CD4-positive, alpha-beta T cell treated with Interleukin-6 for 4 hours (primary cell): ENCODE measurements at places on chromosomes 7 and 10.
A peak's percentile ranks its signal among the peaks of the same experiment; 100 is the strongest.

- peak; percentile 2 for DNase-seq
Measured at GRCh38 chr10:60314069-60314940, 75.4 kb downstream of the ANK3 start.

- no peak for DNase-seq
Measured at GRCh38 chr10:15877836-15878576, 17.7 kb upstream of the MINDY3 start.

GRCh38 chr10:100981178-100981772, 6.0 kb downstream of the MRPL43 start:
- DNase-seq: no peak

DNA sequence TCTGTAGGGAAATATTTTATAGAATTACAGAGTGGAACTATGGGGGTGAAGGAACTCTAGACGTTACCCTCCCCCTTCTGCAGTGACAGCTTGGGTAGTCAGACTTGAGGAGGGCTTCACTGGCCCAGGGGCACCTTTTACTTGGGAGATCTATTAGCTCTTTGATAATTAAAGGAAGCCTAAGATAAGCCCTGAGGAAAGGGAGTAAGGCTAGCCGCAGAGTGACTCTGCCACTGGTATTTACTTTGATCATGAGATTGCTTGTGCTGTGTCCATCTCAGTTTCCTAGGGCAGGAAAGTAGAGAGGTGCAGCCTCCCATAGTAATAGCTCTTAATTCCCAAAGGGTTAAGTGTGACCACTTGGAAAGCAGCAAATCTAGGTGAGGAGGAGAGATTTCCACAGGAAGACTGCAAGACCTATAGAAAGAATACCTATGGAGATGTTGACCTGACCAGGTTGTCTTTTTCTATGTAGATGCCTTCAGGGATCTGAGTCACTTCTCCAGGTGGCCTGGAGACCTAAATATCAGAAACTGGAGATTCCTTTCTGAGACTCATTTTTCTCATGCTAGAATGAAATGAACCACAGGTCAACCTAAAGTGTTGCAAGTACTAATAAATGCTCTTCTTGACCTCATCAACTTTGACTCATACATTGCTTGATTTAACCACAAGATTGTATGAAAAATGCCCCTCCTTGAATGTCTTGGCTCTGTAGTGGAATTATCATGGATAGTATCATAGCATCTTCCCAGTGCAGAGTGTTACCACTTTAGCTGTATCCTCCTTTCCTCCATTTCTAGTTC, 447.3 kb upstream of the GHITM start:
- DNase-seq: no peak

GRCh38 chr7:108120196-108120595, 10.0 kb downstream of the LAMB4 start:
- DNase-seq: no peak

DNA sequence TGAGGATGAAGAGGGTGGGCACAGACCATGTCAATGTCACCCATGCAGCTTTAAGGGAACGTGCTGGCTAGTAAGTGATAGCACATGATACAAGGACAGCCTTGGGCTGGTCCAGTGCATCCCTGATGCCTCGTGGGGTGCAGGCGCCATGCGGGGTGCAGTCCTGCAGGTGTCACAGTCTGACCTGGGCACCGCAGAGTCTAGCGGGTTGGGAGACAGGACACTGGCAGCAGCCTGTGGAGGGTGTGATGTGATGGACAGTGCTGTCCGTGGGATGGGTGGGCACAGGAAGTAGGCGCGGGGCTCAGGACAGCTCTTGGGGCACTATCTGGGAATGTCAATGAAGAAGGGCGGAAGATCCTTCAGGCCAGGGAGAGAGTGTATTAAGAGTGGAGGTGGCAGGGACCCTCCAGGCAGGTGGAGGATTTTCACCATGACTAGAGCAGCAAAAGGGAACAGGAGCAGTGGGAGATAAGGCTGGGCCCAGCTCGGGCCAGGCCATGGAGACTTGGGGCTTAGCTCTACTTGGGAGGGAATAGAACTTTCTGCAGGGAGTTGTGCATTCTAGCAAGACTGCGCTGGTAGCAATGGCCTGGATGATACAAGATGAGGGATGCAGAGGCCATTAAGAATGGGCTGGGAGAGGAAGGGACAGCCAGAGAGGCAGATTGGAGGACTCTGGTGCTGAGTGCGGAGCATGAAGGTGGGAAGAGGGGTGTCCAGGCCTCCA, 122.5 kb downstream of the PTPN20 start:
- no peak for DNase-seq

DNA sequence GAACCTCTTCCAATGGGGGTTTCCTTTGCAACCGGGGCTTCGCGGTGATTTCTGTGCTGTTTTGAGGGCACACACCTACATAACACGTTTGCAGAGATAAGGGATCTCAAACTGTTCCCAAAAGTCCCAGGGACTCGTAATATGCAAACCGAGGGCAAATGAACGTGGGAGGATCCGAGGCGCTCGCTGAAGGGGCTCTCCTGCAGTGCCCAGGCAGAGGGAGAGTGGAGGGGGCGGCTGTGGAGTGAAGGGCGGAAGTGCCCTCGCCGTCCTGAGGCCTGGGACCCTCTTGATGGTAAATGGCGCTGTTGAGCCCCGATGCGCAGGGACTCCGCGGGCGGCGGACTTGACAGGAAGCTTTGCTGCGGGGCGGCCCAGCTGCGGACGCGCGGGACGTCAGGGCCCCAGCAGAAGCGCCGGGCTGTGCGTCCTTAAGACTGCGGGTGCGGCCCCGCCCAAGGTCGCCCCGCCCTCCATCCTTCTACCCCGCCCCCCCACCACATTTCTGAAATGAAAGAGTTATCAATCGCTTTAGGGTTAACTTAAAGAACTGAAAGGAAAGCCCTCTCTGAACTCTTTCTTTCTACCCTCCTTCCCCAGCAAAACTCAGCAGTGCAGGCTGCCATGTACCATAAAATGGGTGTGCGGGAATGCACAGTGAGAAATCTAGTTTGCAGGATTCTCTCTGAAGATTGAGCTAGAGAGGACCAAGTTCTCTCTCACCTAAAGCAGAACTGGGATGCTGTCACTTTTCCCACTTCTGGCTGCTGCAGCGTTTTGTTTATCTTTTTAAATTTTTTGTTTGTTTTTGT, 151.8 kb upstream of the YAE1 start:
- DNase-seq: peak; percentile 48

GRCh38 chr7:114842551-114843065, 79.3 kb upstream of the MDFIC start:
- no peak for DNase-seq

- DNase-seq: no peak
Measured at GRCh38 chr10:105974803-105975456, 1189.6 kb downstream of the SORCS1 start.

DNA sequence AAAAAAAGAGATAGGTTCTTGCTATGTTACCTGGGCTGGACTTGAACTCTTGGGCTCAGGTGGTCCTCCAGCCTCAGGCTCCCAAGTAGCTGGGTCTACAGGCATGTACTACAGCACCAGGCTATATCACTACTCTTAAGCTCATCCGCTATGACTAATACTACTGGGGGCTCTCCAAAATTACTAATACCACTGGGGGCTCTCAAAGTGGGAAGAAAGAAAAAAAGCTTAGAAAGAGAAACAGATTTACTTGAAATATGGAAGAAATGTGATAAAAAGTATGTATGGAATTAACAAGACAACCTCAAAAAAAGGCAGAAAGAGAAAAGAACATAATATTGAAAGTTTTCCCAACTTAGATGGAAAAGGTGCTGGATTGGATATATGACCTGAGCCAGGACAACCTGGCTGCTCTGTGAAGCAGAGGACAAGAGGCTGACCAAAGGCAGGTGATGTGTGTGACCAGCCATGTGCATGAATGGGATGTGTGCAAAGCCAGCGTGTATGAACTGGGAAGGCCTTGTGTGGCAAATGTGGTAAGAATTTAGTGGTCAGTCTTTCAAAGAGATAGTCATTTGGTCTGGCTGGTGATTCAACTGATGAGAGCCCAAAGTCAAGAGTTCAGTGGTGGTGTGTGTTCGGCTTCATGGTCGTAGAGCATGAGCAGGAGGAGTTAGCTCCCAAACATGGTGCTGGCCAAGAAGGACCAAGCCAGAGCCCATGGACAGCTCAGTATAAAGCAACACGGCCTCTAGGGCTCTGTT, 232.4 kb upstream of the KLF14 start:
- DNase-seq: no peak

GRCh38 chr10:43946445-43946844, 297.8 kb upstream of the ZNF32 start:
- no peak for DNase-seq

GRCh38 chr7:16071246-16071857, 350.0 kb downstream of the CRPPA start:
- peak; percentile 2 for DNase-seq

- DNase-seq: no peak
Measured at GRCh38 chr7:32119790-32120196, 49.6 kb upstream of the PDE1C start.

- peak; percentile 89 for DNase-seq
Measured at GRCh38 chr7:2530071-2530987, 10.8 kb downstream of the LFNG start.

- DNase-seq: no peak
Measured at GRCh38 chr7:133044722-133045473, 37.0 kb downstream of the CHCHD3 start.

DNA sequence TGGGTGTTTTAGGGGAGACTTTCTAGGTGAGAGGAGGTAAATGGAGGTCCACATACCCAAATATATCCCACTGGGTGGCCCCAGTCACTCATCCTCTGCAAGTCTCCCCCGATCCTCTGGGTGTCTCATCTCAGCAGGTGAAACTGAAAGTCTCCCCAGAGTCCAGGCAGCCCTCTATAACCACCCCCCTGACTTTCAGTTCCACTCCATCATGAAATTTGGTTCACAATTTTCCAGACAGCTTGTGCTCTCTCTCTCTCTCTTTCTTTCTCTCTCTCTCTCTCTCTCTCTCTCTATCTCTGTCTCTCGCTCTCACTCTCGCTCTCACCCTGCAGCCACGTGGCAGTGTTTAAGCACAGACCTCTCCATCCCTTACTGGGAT, 56.7 kb upstream of the ELN start:
- no peak for DNase-seq

- DNase-seq: no peak
Measured at GRCh38 chr7:22190736-22191135, 166.2 kb downstream of the RAPGEF5 start.

GRCh38 chr7:100609958-100610357, 2.4 kb upstream of the MOSPD3 start:
- no peak for DNase-seq

- no peak for DNase-seq
Measured at GRCh38 chr10:61298194-61298593, 155.0 kb downstream of the TMEM26 start.

- no peak for DNase-seq
Measured at GRCh38 chr7:151415375-151416105, 5.7 kb upstream of the WDR86 start.

DNA sequence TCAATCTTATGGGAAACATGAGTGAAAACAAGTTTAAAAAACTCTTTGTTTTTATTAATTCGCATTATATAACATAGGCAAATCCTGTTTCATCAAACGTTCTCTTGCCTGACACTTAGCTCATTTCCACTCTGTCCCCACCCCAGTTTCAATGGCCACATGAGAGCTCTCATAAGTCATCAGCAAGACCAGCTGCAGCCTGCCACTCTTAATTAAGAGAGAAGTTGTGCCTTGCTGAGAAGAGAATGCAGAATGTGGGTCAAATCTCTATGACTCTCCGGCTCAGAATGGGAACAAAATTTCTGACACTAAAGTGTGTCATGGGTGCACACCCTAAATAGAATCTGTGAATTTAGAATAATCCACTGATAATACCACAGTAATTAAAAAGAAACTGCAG, 39.6 kb downstream of the ASAH2 start:
- DNase-seq: no peak

GRCh38 chr7:142772051-142772450, 1.3 kb downstream of the PRSS2 start:
- no peak for DNase-seq

DNA sequence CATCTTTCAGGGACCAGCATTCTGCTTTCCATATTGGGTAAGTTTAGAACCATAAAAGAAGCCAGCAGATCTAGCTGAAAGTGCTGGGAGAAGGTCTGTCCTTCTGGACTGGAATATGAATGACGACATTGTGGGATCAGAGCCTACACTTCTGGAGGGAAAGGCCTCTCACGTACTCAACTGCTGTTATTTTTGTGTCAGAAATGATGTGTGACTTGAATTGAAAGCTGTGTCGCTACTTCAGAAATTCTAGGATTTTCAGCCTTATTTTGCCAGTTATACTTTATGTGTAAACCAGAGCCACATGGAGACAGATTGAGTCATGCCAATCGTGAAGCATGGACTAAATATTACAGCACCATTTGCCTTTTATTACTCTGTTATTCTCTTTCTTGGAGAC, 231.0 kb downstream of the KIAA1217 start:
- no peak for DNase-seq

GRCh38 chr7:151875942-151876898, 695 bp downstream of the PRKAG2 start:
- peak; percentile 85 for DNase-seq

- peak; percentile 48 for DNase-seq
Measured at GRCh38 chr7:155198901-155199845, 98.5 kb upstream of the INSIG1 start.

- DNase-seq: no peak
Measured at GRCh38 chr10:124204726-124205125, 111.3 kb upstream of the CHST15 start.

GRCh38 chr7:28332046-28332445, 80.3 kb upstream of the CREB5 start:
- no peak for DNase-seq

- DNase-seq: no peak
Measured at GRCh38 chr10:122617476-122618270, 57.1 kb downstream of the DMBT1 start.

DNA sequence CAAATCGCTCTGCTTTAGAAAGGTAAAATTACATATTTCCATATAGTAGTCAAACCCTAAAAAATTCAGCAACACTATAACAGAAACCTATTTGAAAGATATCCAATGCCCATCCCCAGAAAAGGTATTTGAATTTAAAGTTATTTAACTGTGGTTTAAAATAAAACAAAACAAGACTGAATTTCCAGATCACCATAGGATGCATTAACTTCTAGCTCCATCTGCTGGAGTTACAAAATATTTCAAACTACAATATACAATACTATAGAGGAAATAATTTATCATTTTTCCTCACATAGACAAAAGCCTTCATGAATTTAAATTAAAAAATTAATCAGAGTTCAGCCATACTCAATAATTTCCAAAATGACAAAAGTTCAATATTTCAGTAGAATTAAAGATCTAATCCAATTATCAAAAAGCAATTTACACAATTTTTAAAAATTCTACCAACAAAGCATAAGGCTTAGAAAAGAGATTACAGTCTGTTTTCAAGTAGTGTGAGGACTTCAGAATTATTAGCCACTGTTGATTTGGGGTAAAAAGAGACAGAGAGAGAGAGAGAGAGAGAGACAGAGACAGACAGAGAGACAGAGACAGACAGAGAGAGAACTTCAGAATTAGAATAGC, 75.9 kb downstream of the LMBR1 start:
- DNase-seq: no peak

GRCh38 chr7:83579740-83580139, 69.2 kb downstream of the SEMA3E start:
- DNase-seq: no peak

- DNase-seq: no peak
Measured at GRCh38 chr10:89481662-89482061, 53.7 kb downstream of the SLC16A12 start.

GRCh38 chr7:155856656-155857055, 44.4 kb upstream of the SHH start:
- DNase-seq: no peak
